ENCODE measurements at places on chromosomes 12 and 14.
A peak's percentile ranks its signal among the peaks of the same experiment; 100 is the strongest.

- peak; percentile 62 for DNase-seq
These were observed 5.9 kb downstream of the MMP17 start for GRCh38 chr12:131833896-131834641.

GRCh38 chr14:96512602-96513397 is 10.6 kb downstream of the PAPOLA start:
- no peak for DNase-seq

- DNase-seq, result peak; percentile 7
These were observed 711.4 kb downstream of the FSCB start for GRCh38 chr14:43795600-43796228.

- DNase-seq, result no peak
These were observed 159.2 kb downstream of the PAWR start for GRCh38 chr12:79531518-79531917.

DNA sequence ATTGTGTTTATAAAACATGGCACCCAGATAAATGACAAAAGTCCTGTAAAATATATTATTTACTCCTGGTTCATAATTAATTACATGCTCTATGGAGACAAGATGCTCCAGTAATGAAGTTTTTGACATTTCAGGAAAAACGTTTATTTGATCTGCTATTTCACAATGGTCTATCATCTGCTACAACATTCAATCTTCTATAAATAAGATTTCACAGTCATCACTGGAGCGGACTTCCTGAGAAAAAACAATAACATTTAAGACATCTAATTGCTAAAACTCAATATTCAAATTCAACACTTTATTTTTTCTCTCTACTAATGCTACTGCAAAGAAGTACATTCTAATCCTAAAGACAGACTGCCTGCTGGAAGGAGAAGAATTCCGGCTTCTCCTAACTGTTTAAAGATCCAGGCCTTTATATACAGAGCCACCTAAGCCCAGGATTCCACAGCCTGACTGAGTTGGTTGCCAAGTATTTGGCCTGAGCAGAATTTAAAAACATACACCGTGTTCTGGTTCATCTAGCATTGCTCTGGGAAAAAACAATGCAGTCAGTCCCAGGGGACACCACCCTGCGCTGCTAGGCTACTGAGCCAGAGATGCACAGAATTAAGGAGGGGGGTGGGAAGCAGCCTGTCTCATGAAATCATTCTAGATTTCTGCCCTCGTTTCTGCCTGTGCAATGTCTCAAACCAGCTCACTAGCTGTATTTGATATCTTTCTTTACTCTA is 58.0 kb downstream of the TMTC1 start:
- DNase-seq, result peak; percentile 95

DNA sequence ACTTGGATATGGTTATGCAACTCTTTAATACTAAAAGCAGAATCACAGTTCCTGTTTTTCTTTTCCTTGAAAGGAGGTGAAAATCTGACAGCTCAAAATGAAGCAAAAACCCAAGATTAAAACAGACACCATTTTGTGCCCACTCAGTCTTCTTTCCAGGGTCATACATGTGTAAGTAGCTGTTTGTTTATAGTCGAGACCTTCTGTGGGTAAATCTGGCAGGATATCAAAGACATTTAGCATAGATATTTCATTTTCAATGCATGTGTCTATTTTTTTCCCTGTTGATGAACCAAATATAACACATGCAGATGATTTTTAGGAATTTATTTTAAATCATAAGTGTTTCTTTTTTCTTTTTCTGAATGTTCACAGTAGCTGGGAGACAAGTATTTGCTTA is 398.8 kb downstream of the FOXG1 start:
- no peak for DNase-seq

GRCh38 chr12:7127916-7128626 is 618 bp downstream of the RBP5 start:
- no peak for DNase-seq

- DNase-seq, result peak; percentile 21
These were observed 371 bp downstream of the CHD8 start for GRCh38 chr14:21455592-21455911.

GRCh38 chr12:130357241-130357640 is 19.6 kb downstream of the PIWIL1 start:
- no peak for DNase-seq

DNA sequence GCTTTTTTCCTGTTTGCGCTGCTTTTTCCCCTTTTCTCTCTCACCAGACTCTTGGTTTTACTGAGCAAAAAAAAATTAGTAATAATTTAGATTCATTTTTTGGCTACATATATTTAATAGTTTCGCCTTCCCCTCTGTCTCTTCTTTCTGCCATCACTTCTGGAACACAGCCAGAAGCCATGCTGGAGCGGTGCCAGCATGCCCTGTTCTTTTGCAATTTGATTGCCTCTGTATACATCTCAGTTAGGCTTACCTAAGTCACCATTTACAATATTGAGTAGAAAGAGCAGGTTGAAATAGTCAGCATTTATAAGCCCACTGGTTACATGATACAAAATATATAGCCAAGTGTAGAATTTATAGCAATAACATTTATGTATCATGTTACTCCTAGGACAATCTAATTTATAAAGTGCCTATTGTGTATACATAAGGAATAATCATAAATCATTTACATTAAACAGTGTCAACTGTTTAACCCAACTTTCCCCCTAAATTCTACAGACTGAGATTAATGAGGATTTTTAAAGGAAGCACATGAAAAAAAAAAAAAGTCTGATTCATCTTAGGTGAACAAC is 413.8 kb upstream of the SOX5 start:
- DNase-seq, result no peak

DNA sequence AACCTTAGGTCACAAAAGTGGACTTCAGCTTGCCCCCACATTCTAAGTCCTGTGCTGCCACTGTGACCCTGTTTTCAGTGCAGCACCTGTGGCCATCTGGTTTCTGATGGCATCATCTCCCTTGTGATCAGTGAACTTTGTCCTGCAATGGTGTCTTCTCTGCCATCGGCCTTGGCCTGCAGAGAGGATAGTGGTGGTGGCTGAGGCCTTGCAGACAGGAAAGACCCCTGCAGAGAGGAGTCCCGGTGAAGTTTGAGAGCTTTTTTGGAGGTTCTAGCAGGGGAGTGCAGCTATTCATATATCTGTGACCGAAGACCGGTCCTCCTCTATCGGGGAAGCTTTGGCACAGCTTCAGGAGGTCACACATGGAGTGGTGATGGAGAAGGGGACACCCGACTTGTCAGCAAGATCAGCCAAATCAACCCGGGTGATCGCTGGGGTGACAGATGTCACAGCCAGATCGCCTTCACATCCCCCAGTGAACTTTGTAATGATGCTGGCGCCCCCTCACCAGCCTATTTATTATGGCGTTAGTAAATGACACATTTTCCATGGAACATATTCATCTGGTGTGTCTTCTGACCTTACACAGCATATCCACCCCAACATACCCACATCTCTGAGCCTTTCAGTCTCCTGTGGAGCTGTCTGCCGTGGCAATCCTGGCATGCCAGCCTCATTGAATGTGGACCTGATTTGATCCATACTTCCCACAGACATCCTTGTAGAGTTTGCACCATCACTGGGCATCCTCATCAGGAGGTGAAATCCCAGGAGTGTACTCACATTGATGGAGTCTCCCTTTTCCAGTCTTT is 136.1 kb downstream of the PAPOLA start:
- DNase-seq, result no peak

DNA sequence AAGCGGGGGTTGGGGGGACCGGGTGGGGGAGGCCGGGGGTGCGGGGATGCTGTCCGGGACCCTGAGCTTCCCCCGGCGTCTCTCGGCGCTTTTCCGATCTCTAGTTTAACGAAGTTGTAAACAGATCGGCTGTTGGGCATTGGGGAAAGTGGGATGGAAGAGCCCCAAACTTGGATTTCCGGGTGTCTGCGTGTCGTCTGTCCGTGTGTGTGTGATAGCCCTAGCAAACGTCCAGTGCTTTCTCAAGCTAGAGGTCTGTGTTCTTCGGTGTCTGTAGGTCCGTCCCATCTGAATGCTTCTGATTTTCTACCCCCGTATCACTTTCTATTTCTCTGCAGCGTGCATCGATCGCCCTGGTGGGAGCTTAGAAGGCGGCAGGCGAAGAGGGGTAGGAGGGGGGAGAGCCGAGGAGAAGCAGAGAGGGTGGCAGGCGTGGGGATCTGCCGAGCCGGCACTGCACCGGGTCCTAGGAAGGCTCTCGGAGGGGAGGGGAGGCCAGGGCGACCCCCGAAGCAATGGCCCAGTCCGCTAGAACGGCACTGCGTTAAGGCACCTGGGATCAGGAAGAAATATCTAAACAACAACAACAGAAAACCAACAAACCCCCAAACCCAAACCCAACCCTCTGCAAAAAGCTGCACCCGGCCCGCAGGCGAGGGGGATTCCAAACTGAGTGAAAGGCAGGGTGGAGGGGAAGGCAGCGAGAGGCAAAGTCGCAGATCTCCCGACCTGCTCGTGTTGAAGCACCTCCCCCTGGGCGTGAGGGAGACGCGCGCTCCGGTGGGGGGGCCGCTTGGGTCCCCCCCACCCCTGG is 1.0 kb downstream of the KCNA1 start:
- DNase-seq, result no peak

All from fibroblast of mammary gland (primary cell).